A549 (cell line): ENCODE measurements at places on chromosomes 3 and 15. TPM values are rescaled to one million over a fixed set of nuclear protein-coding genes. Genes with fewer than 3 reads are reported as not detected.

The SLC51B gene
- 8.6 to 12.2 TPM (median 8.6 TPM) in 3 replicates for polyA plus RNA-seq

The PRKCD gene
- 10.1 to 11.0 TPM (median 10.2 TPM) in 3 replicates for polyA plus RNA-seq

The SCN5A gene
- 0.09 to 0.16 TPM (median 0.13 TPM) in 3 replicates for polyA plus RNA-seq

The ACAN gene
- polyA plus RNA-seq, result 0.01 to 0.05 TPM in 2 of 3 replicates, not detected in the other

The GNAT1 gene
- polyA plus RNA-seq, result not detected in 3 replicates

GRCh38 chr3:142785996-142786395 lies 62.2 kb downstream of the TRPC1 start:
- no peak for DNase-seq

- DNase-seq, result peak; percentile 56
Observed at GRCh38 chr3:48564022-48564421, 441 bp upstream of the UCN2 start.

GRCh38 chr15:41882689-41883483 lies 11.0 kb downstream of the SPTBN5 start:
- DNase-seq, result no peak

DNA sequence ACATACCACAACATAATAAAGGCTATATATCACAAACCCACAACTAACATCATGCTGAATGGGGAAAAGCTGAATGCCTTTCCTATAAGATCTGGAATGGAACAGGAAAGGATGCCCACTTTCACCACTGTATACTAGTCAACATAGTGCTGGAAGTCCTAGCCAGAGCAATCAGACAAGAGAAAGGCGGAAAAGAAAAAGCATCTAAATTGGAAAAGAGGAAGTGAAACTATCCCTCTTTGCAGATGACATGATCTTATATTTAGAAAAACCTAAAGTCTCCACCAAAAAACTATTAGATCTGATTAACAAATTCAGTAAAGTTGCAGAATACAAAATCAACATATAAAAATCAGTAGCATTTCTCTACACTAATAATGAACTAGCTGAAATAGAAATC lies 14.6 kb upstream of the PIK3CA start:
- DNase-seq, result no peak

GRCh38 chr15:42198516-42198915 lies 9.6 kb downstream of the VPS39 start:
- no peak for DNase-seq

DNA sequence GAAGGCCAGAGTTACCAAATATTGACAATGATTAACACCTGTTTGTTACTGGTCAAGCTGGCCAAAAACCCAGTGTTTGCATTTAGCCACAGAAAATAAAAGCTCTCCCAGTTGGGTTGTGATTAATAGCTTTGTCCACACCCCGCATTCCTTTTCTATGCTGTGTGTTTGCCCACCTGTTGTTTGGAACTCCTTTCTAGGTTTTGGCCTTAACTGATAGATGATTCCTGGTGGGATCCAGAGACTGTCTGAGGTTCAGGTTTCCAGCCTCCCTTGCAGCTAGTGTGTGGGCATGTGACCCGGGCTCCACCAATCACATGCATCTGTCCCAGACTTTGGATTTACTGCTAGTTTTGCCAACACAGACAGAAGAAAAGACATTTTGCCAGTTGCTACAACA lies 83.8 kb downstream of the PTPRG start:
- DNase-seq, result peak; percentile 20

DNA sequence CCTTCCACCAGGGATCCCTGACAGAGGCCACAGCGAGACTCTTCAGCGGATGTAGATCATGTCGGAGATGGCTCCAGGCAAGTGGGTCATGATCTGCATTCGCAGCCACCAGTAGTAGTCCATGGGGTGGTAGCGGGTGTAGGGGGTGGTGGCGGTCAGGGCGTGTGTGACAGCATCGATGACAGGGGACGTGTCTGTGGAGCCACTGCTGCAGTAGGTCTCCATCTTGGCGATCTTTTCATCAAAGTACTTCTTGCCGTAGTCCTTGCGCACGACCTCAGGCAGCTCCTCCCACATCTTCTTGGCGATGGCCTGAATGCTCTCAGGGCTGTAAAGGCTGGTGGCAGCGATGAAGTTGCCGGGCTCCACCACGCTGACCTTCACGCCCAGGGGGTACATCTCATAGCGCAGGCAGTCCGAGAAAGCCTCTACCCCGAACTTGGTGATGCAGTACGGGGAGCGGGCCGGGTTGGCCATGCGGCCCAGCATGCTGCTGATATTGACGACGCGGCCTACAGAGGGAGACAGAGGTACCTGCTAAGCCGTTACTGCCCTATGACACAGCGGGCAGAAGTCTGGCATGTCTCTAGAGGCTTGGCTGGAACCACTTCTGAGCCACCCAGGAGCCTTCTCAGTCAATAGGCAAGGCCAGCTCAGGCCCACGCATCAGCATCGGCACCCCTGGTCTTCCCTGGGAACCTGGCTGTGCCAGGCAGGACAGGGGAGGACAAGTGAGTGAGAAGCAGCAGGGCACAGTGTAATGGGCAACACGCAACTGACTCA lies 43.7 kb downstream of the BDH1 start:
- DNase-seq, result peak; percentile 45
